ENCODE measurements at places on chromosomes 3 and 15.
A peak's percentile ranks its signal among the peaks of the same experiment; 100 is the strongest.

DNA sequence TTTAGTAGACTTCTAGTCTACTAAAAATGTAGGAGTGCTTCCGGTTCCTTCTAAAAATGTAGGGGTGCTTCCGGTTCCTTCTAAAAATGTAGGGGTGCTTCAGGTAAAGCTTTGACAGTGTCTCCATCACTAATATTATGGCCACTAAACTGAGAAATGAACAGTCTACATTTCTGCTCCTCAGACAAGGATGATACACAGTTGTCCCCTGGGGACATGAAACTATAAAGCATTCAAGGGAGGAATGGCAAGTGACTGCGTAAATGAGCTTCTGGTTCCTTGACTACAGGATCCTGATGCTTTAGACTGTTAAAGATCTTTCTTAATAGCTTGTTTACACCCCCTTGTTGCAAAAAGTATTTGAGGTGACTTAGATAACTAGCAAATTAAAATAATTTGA lies 53.9 kb upstream of the SLC9A9 start:
- DNase-seq = no peak

GRCh38 chr15:44222478-44222877 lies 27.4 kb upstream of the FRMD5 start:
- DNase-seq = no peak

- DNase-seq = no peak
Measured at GRCh38 chr3:145939431-145939830, 221.6 kb downstream of the PLOD2 start.

DNA sequence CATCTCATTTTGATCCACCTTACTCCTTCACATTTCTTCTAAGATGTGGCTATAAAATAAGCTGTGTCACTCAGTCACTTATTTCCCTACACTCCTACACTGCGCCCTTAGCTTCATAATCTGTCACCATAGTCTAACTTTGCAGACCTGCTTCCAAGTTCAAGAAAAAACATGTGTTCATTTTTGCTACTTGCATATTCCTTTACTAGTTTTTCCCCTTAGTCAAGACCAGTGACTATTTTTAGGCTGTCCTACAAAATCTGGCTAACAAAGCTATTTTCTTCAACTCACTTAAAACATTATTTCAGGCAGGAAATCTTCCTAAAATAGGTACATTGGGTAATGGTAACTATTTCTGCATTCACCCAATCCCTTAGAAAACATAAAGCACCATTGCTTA lies 272.5 kb downstream of the TBC1D5 start:
- DNase-seq = no peak

DNA sequence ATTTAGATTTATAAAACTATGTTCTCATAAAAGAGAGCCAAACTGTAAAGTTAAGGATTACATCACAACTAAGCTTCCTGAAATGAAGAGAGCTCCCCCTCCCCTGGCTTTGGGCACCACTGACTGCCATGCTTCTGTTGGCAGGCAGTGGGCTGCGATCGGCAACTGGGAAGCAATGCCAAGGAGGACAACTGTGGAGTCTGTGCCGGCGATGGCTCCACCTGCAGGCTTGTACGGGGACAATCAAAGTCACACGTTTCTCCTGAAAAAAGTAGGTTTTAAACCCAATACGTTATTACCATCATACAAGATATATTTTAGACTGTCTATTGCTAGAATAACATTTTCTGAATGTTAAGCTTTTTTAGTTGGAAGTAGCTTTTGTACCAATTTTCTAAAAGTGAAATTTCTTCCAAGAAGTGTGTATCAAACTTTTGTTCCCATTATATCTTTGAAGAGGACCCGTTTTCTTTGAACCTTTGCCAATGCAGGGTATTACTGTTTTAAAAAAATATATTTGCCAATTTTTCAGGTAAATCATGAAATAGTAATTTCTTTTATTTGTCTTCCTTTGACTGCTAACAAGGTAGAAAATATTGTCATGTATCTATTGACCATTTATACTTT lies 184.1 kb downstream of the ADAMTSL3 start:
- no peak for DNase-seq

DNA sequence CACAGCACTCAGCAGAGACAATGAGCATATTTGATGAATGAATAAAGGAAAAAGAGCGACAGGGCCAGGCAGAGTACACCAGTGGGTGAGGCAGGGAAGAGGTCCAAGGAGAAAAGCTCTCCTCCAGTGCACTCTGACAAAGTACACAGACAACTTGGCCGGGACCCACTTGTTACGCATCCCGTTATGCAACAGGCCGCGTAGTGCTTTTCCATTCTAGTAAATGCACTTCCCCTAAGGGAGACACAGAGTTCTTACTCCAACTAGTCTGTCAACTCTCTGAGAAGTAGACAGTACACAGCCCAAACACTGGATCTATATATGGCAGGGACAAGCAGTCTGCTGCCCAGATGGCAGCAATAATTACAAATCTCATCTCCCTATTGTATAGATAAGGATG lies 18.5 kb downstream of the LARP6 start:
- DNase-seq = no peak

GRCh38 chr3:117411971-117412370 lies 702.4 kb downstream of the TUSC7 start:
- no peak for DNase-seq

GRCh38 chr3:52897130-52898122 lies at the start of gene STIMATE:
STIMATE (minus strand) TSS chr3:52897548; CDS start chr3:52897450, 98 bp downstream.
- peak; percentile 84 for DNase-seq

DNA sequence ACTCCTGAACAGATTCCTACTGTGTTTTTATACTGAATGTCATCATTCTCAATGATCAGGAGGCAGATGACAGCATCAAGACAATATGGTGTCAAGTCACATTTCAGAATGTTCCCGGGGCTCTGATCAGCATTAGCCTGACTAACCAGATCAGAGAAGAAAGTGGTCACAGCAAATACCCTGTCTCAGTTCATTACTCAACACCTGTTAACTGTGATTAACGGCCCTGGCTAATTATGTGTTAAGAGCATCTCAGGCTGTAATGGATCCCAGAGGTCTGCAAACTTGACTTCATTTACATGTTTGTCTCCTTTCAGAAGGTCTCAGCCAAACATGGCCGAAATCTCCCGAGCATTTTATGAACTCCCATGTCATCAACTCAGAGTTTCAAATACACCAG lies 833.7 kb downstream of the FHIT start:
- no peak for DNase-seq

GRCh38 chr15:47398594-47398993 lies 318.7 kb upstream of the SEMA6D start:
- no peak for DNase-seq

GRCh38 chr15:29403772-29404171 lies 134.2 kb upstream of the NSMCE3 start:
- no peak for DNase-seq

DNA sequence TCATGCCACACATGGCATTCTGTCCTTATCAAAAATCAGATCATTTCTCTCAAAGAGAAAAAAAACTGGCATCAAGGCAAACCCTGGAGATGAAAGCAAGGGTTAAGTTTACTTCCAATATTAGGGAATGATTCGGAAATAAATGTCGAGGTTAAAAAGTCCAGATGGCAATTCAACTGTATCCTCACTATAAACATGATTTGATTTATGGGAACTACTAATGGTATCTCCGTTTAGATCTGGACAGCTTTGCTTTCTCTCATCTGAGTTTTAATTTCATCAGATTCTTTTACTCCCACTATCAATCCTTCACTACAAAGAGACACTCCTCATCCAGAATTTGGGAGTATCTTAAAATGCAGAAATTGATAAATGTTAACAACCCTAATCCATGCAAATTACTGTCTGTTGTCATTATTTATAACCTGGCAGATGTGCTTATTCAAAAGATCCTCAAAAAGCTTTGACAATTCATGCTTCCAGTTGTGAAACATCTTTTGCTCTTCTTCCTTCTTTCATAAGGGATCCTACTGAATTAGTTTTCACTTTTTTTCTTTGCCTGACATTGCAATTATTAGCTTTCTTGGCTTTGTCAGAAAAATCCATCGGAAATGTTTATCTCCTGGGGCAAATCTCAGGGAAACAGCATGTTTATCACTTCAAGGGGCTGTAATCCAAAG lies 903.2 kb downstream of the MCTP2 start:
- DNase-seq = no peak

GRCh38 chr3:186169379-186169778 lies 60.5 kb upstream of the ETV5 start:
- no peak for DNase-seq

- no peak for DNase-seq
Measured at GRCh38 chr3:146166826-146167225, 5.8 kb upstream of the PLOD2 start.

DNA sequence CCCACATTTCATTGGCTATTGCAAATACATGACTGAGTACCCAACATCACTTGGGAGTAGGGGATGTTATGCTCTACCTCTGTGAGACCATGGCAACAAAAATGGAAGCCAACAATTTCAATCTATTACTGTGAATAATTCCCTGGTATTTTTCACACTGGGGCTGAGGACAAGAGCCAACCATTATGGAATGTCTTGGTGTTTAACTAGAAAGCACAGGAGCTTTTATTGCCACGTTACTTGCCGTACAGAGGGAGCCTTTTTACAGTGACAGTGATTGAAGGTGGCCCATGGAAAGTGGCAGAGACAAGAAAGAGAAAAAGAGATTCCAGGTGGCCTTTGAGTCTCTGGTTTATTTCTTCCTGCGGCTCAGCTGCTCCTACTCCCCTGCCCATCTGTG lies 105.7 kb upstream of the TBC1D5 start:
- DNase-seq = no peak

- peak; percentile 83 for DNase-seq
Measured at GRCh38 chr3:141303481-141304223, 64.7 kb upstream of the ZBTB38 start.
